ENCODE measurements at places on chromosomes 12 and 14. TPM values are rescaled to one million over a fixed set of nuclear protein-coding genes. Genes with fewer than 3 reads are reported as not detected.

DNA sequence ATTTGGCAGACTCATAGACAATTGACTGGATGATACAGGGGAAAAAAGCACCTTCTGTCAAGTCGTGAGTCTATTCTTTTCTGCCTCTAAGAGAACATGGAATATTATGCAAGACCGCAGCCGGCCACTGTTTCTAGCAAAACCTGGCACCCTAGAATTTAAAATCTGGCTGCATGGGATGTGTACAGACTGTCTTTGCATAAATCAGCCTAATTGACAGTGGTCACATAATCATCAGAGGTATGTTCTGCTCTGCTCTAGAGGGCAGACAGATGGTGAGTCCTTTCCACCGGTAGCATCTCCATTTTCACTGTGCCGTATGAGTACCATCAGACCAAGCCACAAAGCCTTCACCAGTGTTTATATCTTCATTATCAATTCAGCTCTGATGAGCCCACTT, 80.6 kb downstream of the KCNK10 start:
- H3K27me3 ChIP-seq, result peaks cover 4% of the 10 kb centered on the region
- H3K27ac ChIP-seq, result no peak overlapping the region
- no peak for DNase-seq

Gene LBHD2
- not detected for total RNA-seq

DNA sequence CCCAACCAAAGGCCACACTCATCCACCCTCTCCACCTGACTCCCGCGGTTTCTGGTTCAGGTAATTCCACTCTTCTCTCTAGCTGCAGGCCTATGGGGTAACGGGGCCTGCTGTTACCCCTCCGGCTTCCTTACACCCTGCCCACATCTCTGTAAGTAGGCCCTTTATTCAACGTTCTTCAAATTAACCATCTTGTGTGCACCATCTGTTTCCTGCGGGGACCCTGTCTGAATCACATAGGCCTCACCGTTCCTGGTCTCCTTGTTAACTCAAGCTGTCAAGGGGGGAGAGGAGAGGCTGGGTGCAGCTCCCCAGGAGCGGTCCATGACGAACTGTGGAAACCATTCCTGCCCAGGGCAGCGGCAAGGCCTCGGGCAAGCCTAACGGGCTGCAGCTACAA, 9.3 kb upstream of the DLK1 start:
- H3K27me3 ChIP-seq, result peaks cover 9% of the 10 kb centered on the region
- no peaks in the 10 kb centered on the region for H3K4me1 ChIP-seq
- no peak for DNase-seq
- H3K36me3 ChIP-seq, result no peaks in the 10 kb centered on the region
- H3K4me3 ChIP-seq, result no peak overlapping the region

- no peaks in the 10 kb centered on the region for H3K27me3 ChIP-seq
- DNase-seq, result no peak
- H3K4me3 ChIP-seq, result no peak overlapping the region
- H3K27ac ChIP-seq, result no peak overlapping the region
Measured at GRCh38 chr12:108815369-108815768, 42.0 kb downstream of the SSH1 start.

Gene SLC17A8
- total RNA-seq, result not detected

Gene DAO
- not detected for total RNA-seq

Gene BICDL1
- total RNA-seq, result 140 TPM

DNA sequence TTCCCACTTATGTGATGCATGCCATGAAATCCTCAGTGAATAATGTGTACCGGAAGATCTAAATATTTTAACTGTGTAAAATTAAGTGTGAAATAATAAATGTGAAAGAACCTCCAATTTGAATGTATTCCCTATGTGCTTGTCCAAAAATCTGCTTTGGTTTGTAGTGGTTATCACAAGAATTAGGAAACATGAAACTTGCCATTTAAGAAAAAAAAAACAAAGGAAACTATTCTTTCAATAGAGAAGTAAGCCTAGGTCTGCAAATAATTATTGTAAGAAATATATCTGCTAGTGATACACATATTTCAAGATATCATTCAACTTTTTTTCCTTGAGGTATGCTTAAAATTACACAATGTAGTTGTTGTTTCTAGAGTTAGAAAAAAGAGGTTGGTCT, 500.4 kb downstream of the SLC6A15 start:
- no peaks in the 10 kb centered on the region for H3K27me3 ChIP-seq
- no peaks in the 10 kb centered on the region for H3K36me3 ChIP-seq
- DNase-seq, result no peak
- H3K4me1 ChIP-seq, result no peaks in the 10 kb centered on the region
- no peak overlapping the region for H3K4me3 ChIP-seq

GRCh38 chr14:70902184-70902583, 5.1 kb upstream of the PCNX1 start:
- no peak for DNase-seq
- peak overlapping the region; percentile 29 for H3K27ac ChIP-seq
- H3K4me3 ChIP-seq, result no peak overlapping the region
- H3K27me3 ChIP-seq, result peaks cover 4% of the 10 kb centered on the region
- H3K4me1 ChIP-seq, result peaks cover 55% of the 10 kb centered on the region
- peaks cover 3% of the 10 kb centered on the region for H3K36me3 ChIP-seq
